ENCODE measurements at places on chromosomes 4 and X. TPM values are rescaled to one million over a fixed set of nuclear protein-coding genes. Genes with fewer than 3 reads are reported as not detected.

Gene IL1RAPL1
- 0.87 TPM for total RNA-seq

Gene SLC30A9
- total RNA-seq = 85.3 TPM

Gene CACNA1F
- 0.89 TPM for total RNA-seq

Gene FGD1
- 2.4 TPM for total RNA-seq

Gene DMP1
- total RNA-seq = not detected

Gene MAGEA9B
- not detected for total RNA-seq

Gene ARR3
- not detected for total RNA-seq
